ENCODE measurements at places on chromosomes 1 and 21. TPM values are rescaled to one million over a fixed set of nuclear protein-coding genes. Genes with fewer than 3 reads are reported as not detected.

GIPC2 gene
- 2.6 TPM for total RNA-seq

KRTAP7-1 gene
- not detected for total RNA-seq

SNX7 gene
- total RNA-seq, result 31.5 TPM

IL20 gene
- total RNA-seq, result not detected

FCRL6 gene
- 0.98 TPM for total RNA-seq

DIO1 gene
- total RNA-seq, result not detected

NKAIN1 gene
- total RNA-seq, result 0.16 TPM

TLCD4 gene
- total RNA-seq, result 6.9 TPM

PDE9A gene
- total RNA-seq, result 14.7 TPM
